ENCODE measurements at places on chromosomes 4 and X.
A peak's percentile ranks its signal among the peaks of the same experiment; 100 is the strongest.

- no peak for DNase-seq
Observed at GRCh38 chr4:10736895-10737294, 52.3 kb upstream of the CLNK start.

GRCh38 chr4:16676230-16676770, 222.1 kb downstream of the LDB2 start:
- no peak for DNase-seq

DNA sequence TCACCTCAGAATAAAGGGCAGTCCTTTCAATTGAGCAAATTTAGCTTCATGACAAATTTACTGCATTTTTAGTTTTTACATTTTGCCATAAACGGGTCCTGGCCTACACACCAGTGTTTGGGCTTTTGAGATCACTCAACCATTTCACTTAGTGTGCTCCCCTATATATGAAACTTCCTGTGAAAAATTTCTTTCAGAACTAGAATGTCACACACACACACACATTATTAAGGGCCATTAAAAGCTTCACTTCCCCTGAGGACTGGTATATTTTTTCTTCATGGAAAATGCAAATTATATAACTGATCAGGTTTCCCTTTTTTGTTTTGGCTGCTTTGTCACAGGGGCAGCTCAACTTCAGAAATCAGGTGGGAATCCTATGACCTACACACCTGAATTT, 206.5 kb downstream of the ENOX2 start:
- DNase-seq, result no peak

- no peak for DNase-seq
Observed at GRCh38 chr4:66465111-66465510, 794.8 kb upstream of the EPHA5 start.

DNA sequence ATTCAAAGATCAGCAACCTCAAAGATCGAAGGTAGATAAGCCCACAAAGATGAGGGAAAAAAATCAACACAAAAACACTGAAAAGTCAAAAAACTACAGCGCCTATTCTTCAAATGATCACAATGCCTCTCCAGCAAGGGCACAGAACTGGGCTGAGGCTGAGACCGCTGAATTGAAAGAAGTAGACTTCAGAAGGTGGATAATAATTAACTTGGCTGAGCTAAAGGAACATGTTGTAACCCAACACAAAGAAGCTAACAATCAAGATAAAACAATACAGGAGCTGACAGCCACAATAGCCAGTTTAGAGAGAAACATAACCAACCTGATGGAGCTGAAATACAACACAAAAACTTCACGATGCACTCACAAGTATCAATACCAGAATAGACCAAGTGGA, 231.1 kb downstream of the STPG2 start:
- no peak for DNase-seq

DNA sequence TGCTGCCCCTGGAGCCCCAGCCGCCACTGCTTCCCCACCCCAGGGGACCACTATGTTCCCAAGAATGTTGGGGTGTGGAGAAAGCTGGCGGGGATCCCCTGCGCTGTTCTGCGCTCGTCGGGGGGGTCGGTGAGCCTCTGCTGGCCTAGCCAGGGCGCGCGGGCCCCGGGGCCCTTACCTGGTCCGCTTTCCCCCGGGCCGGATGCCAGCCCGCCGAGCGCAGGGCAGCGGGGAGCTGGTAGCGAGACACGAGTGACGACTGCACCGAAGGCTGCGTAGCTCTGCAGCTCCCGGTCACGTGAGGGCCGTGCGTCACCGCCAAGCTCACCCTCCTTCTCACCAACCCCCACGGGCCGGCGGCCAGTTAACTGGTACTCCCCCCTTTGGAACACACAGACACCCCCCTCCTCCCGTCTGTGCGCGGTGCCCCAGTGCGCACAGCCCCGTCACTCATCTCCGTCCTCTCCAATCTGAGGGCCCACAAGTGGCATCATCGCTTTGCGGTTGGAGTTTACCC, at the start of gene BEX1:
Gene BEX1, minus strand, starts transcription at position 254 of the 517 bp plus-strand sequence. CDS start 897 bp downstream, outside the sequence.
- DNase-seq, result peak; percentile 22

DNA sequence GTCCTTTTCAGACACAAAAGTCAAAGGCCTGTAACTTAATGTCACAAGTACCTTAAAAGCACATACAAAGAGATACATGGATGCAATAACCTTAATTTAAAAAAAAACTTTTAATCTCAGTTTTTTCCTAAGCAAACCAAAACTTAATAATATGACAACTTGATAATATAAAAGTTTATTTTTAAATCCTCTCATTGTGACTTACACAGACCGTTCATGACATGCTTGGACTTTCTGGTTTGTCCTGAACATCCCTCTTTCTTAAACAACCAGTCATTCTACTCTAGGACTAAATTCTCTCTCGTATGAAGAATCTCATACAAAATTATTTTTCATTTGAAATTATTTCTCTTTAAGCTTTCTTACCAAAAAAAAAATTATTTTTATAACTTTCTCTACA, 43.1 kb upstream of the CYP2U1 start:
- no peak for DNase-seq

- DNase-seq, result no peak
Observed at GRCh38 chr4:29553846-29554245, 1166.3 kb upstream of the PCDH7 start.

DNA sequence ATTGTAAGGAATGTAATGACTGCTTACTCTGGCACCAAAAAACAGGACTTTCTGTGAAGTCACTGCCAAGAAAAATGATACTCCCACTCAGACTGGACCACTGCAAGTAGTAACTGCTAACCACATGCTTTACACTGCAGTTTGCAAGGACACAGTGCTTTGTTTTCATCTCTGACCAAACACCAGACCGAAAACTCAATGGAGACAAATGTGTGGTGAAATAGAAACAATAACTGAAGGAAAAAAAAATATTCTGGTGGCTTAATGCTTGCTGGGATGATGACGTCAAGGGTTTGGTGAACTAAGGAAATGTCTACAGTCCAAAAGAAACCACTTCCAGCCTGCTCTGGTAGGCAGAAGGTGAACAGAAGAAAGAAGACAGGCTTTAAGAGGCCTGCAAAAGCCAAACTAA, 13.2 kb downstream of the GPC4 start:
- DNase-seq, result no peak

DNA sequence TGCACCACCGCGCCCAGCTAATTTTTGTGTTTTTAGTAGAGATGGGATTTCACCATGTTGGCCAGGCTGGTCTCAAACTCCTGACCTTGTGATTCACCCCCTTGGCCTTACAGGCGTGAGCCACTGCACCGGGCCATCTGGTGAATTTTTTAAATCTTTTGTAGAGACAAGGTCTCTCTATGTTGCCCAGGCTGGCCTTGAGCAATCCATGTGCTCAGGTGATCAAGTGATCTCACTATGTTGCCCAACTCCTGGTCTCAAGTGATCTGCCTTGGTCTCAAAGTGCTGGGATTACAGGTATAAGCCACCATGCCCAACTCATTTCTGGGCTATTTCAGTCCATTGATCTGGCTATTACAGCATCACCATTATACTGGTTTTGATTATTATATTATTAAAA, 22.2 kb upstream of the GALNT7 start:
- no peak for DNase-seq

DNA sequence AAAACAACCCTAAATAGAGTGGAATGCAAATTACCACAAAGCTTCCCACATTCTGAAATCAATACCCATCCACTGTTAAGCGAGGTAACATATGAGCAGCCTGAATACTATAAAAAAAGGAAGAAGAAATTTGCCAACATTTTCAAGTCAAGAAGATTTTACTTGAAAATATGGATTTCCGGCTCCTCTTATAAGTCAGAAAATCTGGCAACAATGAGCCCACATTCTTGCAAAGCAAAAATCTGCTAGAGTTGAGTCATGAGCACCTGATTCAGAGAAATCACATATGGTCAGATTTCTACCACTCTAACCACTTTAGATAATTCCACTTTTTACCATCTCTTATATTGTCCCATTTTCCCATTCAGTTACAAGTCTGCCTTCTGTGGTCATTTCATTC, 395.7 kb downstream of the DTHD1 start:
- DNase-seq, result no peak

DNA sequence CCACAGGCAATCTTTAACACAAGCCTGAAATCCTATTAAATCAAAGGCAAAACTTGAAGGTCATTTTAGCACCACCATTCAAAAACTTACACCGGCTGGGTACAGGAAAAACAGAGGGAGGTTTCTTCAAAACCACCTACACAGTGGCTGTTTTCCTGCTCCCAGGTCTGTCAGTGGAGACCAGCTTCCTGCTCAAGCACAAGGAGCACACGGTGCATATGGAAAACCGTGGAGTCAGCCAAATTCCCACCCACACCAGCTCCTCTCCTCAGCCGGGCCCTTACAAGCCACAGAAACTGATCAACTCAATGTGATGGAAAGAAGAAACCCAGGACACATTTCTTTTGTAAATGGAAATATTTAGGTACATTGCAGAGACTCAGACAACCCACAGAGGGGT, 14.3 kb upstream of the FAM241A start:
- DNase-seq, result no peak

- no peak for DNase-seq
Observed at GRCh38 chr4:27350161-27350560, 489.5 kb downstream of the STIM2 start.

GRCh38 chr4:48909697-48910096, 3.1 kb upstream of the OCIAD2 start:
- DNase-seq, result no peak

DNA sequence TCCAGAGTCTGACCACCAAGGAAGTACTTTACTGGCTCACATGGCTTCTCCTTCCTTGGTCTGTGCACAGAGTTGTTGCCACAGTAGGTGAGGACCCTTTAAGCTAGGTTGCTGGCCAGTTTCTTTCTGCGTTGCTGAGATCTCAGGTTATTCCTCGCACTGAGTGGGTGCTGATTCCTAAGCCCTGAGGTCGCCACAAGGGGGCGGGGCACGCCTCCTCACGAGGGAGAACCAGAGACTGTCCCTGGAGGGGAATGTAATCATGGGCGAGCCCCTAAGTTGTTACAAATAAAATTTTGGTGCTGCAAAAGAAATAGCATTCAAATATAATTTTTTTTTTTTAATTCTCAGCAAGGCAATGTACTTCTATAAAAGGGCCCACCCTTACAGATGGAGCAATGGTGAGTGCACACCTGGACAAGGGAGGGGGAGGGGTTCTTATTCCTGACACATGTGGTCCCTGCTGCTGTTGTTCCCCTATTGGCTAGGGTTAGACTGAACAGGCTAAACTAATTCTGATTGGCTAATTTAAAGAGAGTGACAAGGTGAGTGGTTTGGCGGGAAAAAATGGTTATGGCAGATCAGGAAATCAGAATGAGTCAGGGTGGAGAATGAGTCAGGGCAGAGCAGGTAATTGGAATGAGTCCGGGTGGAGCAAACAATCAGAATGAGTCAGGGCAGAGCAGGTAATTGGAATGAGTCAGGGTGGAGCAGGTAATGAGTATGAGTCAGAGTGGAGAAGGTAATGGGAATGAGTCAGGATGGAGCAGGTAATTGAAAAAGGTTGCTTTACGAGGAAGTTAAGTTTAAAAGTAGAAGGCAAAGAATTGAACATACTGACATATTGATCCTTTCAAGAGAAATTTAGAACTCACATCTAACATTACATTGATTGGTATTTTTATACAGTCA, 107.5 kb downstream of the VSIG4 start:
- no peak for DNase-seq

GRCh38 chrX:9654929-9655328, 110.7 kb downstream of the GPR143 start:
- DNase-seq, result no peak

GRCh38 chrX:56385336-56385735, 153.2 kb downstream of the KLF8 start:
- DNase-seq, result no peak

DNA sequence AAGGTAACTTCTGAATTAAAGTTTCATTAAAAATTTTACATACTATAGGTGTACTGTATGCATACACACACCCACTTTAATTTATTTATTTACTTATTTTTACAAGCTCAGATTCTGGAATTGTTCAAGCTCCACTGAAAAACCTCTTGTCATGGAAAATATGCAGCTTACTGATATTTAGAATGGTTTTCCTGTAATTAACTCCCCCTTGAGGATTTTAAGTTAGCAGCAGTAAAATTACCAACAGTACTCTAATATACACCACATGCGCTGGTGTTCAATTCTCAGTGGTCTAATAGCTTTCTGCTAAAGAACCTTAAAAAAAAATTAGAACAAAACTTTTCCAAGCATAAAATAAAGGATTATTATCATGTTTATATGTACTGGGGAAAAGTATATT, 12.0 kb downstream of the MAB21L2 start:
- no peak for DNase-seq

DNA sequence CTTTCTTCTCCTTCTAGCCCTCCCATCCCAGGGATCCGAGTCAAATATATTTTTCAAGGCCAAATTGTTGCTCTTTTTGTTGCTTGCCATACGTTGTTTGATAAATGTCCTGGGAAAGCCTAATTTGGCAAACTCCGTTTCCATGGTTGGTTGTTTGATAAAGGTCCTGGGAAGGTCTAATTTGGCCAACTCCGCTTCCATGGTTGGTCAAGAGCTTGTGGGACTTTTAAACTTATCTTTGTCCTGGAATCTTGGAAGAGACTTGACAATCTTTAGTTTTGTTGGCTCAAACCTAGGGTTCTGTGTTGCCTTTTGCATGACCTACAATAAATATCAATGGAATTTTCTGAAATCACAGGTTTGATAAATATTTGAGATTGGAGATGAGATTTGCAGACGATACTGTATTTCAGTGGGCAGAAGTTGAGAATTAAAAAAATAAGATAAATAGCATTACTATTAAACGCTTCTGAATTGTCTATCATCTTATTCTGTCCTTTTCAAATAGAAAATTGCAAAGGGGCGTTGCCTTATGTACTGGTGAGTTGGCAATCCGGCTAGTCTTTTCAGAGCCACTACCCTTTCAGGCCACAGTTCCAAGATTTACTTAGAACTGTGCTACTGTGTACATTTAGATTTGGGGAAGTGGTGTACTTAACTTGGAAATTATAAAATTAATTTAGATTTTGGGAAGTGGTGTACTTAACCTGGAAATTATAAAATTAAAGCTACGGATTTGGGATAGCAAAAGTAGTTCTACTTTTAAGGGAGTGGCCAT, 804 bp downstream of the OSTC start:
- DNase-seq, result no peak

- no peak for DNase-seq
Observed at GRCh38 chr4:89829470-89830138, 7.4 kb downstream of the SNCA start.

DNA sequence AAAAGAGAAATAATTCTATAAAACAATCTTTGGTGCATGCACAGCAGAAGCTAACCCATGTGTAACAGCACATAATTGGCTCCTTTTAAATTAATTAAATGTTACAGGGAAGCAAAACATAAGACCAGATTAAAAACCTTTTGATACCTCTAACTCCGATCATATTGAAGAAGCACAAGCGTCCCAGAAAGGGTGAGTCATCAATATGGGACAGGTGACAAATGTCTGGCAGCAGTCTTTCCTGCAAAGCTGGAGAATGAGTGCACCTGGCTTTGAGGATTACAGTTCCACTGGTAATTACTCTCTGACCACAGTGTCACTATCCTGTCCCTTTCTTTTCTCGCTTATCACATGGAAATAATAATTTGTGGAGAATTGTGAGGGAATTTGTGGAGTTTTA, 94.6 kb downstream of the FAM9B start:
- no peak for DNase-seq

DNA sequence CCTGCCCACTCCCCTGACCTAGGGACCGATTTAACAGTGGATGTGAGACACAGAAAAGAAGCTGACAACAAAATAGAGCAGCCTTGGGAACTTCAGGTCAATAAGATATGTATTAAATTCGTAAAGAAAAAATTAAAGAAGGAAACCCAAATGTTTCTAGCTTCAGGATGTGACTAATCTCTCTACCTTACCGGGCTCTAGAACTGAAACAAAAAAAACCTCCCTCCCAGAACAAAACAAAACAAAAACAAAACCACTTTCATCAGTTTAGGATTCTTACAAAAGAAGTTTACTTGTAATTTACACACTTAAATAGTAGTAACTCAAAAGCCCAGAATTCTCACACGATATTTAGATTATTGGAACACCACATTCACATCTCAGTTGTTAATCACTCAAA, 185.8 kb upstream of the RPS6KA3 start:
- DNase-seq, result no peak

Data from D721Med (cell line).